ENCODE measurements at places on chromosomes 5 and 9. TPM values are rescaled to one million over a fixed set of nuclear protein-coding genes. Genes with fewer than 3 reads are reported as not detected.

GRM6 gene
- total RNA-seq, result not detected

- H3K4me3 ChIP-seq, result no peak overlapping the region
- no peaks in the 10 kb centered on the region for H3K27me3 ChIP-seq
- no peaks in the 10 kb centered on the region for H3K36me3 ChIP-seq
- no peaks in the 10 kb centered on the region for H3K4me1 ChIP-seq
- H3K27ac ChIP-seq, result no peak overlapping the region
Observed at GRCh38 chr5:96691503-96692303, 29.5 kb downstream of the CAST start.

DNA sequence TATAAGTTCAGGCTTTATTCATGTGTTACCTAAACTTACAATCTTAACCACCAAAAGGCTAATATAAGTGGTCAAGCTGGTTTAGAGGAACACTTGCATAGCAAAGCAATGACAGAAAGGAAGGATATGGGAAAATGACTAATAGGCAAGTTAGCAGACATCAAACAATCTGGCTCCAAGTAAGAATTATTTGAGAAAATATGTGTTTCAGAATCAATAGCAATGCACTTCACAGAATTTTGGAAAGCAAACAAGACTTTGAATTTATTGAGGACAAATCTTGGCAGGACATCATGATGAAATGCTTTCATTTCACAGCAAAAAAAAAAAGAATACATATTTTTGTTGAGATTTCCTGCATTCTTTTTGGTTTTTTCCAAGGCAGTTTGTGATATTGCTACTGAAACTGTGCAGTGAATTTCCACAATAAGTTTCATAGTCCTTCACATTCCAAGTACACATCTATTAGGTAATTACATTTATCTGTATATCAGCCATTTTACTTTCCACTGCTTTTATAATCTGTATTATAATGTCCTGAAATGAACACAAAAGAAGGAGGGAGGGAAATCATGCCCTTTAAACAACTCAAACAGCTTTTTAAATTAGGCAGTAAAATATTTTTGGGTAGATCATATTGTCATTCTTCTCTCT, 417.9 kb downstream of the NR2F1-AS1 start:
- H3K27ac ChIP-seq, result peak overlapping the region; percentile 21
- H3K36me3 ChIP-seq, result no peaks in the 10 kb centered on the region
- DNase-seq, result peak; percentile 85
- H3K4me1 ChIP-seq, result peaks cover 4% of the 10 kb centered on the region

DNA sequence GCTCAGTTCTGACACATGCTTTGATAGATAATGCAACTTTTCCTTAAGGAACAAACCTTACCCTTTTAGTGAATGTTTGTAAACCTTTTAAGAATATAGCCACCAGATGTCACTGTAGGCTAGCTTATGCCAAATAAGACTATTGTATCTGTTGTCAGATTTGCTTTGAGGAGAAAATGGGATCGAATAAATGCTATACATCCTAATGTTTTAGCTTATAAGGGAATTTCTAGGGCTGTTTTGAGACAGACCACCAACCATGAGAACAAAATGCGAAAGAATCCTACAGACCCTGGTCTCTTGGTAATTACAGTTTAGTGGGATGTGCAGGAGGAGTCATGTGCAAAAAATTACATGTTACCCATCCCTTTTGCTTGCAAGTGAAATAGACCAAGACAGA, 127.6 kb upstream of the NMUR2 start:
- peak; percentile 76 for DNase-seq
- H3K36me3 ChIP-seq, result no peaks in the 10 kb centered on the region
- H3K27me3 ChIP-seq, result no peaks in the 10 kb centered on the region

DNA sequence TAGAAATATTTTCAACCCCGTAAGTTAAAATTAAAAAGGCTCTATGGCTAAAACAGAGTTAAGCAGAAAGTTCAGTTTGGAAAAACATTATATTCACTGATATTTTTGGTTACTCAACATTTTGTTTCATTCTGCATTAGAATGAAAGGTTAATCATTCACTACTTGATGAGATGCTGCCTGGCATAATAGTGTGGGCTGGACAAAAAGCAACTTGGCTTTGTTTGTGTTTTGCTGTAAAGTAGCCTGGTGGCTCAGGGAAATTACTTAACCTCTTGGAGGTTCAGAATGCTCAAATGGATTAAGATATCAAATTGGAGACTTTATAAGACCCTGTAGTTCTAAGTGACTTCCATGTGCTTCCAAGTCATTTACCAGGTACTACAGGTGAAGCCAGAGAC, 367.4 kb upstream of the TRPC7 start:
- H3K27me3 ChIP-seq, result no peaks in the 10 kb centered on the region
- peak; percentile 5 for DNase-seq
- no peaks in the 10 kb centered on the region for H3K4me1 ChIP-seq
- H3K4me3 ChIP-seq, result no peak overlapping the region
- no peak overlapping the region for H3K27ac ChIP-seq
- no peaks in the 10 kb centered on the region for H3K36me3 ChIP-seq

DNA sequence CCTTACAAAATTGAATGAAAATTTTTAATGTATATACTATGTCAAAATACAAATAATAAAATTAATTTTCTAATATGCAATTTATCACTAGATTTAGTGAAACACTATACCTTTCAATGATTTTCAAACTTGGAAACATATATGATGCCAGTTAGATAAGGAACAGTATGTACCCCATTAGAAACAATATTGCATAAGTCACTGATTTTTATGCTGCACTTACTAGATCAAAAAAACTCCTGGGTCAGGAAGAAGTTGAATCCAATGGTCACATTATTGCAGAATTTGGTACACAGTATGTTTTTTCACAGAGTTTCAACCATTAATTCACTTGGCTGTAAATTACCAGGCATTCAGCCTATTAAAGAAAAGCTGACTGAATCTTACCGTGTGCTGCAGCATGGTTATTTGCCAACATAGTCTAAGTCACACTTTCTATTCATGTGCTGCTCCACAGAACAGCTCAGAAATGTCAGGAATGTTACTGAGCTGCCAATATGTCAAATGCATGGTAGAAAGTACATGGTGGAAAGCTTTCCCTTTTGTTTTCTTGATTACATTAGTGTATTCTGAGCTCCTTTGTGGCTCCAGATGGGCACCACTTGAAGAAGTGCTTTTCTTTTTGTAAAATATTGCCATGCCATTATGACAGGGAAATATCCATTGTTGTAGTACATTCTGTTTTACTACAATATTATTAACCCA, 9.9 kb upstream of the PRR16 start:
- DNase-seq, result peak; percentile 76
- no peak overlapping the region for H3K27ac ChIP-seq
- H3K4me3 ChIP-seq, result no peak overlapping the region
- no peaks in the 10 kb centered on the region for H3K36me3 ChIP-seq
- peaks cover 5% of the 10 kb centered on the region for H3K4me1 ChIP-seq
- no peaks in the 10 kb centered on the region for H3K27me3 ChIP-seq

- no peak overlapping the region for H3K27ac ChIP-seq
- peaks cover 3% of the 10 kb centered on the region for H3K4me1 ChIP-seq
- no peaks in the 10 kb centered on the region for H3K27me3 ChIP-seq
- H3K36me3 ChIP-seq, result no peaks in the 10 kb centered on the region
- H3K4me3 ChIP-seq, result no peak overlapping the region
Observed at GRCh38 chr5:73985145-73985544, 359.1 kb downstream of the ARHGEF28 start.

GRCh38 chr5:95178046-95178651, 106.7 kb downstream of the MCTP1 start:
- H3K27ac ChIP-seq, result no peak overlapping the region
- H3K4me1 ChIP-seq, result no peaks in the 10 kb centered on the region
- DNase-seq, result peak; percentile 36
- no peaks in the 10 kb centered on the region for H3K27me3 ChIP-seq
- no peaks in the 10 kb centered on the region for H3K36me3 ChIP-seq
